ENCODE measurements at places on chromosomes 3 and 15.
A peak's percentile ranks its signal among the peaks of the same experiment; 100 is the strongest.

GRCh38 chr15:96860741-96861140 is 530.2 kb downstream of the NR2F2 start:
- DNase-seq, result no peak

GRCh38 chr3:133799794-133800585 is 5.6 kb upstream of the SRPRB start:
- peak; percentile 40 for DNase-seq

DNA sequence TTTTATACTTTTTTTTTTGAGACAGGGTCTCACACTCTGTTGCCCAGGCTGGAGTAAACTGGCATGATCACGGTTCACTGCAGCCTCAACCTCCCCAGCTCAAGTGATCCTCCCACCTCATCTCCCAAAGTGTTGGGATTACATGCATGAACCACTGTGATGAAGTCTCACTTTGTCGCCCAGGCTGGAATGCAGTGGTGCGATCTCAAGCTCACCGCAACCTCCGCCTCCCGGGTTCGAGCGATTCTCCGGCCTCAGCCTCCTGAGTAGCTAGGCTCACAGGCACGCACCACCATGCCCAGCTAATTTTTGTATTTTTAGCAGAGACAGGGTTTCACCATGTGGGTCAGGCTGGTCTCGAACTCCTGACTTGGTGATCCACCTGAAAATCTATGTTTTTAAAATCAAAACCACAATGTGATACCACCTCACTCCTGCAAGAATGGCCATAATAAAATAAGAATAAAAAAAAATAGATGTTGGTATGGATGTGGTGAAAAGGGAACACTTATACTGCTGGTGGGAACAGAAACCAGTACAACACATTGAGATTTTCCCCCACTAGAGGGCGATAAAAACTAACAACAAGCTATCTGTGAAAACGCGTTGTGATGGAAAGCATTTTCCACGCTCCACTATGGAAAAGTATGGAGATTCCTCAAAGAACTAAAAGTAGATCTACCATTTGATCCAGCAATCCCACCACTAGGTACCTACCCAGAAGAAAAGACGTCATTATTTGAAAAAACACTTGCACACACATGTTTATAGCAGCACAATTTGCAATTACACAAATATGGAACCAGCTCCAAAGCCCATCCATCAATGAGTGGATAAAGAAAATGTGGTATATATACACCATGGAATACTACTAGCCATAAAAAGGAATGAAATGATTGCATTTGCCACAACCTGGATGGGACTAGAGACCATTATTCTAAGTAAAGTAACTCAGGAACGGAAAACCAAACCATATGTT is 26.8 kb upstream of the OCA2 start:
- DNase-seq, result no peak

- no peak for DNase-seq
These were observed 138.9 kb downstream of the TCF12 start for GRCh38 chr15:57057134-57057930.

DNA sequence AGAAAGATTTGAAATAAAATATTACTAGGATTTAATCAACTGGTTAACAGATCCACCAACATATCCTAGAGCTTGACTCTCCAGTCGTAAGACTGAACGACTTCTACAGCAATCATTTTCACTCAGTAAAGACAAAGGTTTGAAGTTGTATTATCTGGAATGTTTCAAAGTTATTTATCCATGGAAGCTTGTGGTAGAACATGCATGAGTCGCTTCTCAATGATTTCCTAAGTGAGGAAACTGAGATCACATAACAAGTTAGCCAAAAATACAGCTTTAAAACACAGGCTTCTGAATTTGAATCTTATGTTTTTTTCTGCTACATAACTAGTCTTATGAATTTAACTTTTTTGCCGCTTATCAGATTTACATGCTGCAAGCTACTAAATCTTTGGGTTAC is 241.8 kb downstream of the FOXP1 start:
- DNase-seq, result no peak

DNA sequence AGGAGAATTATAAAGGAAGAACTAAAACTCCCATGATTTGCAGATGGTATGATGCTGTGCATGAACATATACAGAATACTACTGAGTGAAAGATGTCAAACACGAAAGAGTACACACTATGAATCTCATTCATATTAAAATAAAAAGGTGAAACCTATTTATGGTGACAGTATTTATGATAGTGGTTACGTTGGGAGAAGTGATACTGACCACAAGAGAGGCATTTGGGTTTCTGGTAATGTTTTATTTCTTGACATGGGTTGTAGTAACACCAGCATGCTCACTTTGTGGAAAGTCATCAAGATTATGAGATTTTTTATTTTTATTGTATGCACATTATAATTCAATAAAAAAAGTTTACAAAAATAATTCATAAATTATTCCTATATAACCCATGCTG is 324.0 kb downstream of the GAP43 start:
- no peak for DNase-seq

GRCh38 chr3:128235207-128235926 is 82.1 kb downstream of the EEFSEC start:
- DNase-seq, result no peak

GRCh38 chr3:117665296-117665695 is 955.7 kb downstream of the TUSC7 start:
- no peak for DNase-seq

- no peak for DNase-seq
These were observed 111.9 kb downstream of the SAMMSON start for GRCh38 chr3:70111411-70111810.

DNA sequence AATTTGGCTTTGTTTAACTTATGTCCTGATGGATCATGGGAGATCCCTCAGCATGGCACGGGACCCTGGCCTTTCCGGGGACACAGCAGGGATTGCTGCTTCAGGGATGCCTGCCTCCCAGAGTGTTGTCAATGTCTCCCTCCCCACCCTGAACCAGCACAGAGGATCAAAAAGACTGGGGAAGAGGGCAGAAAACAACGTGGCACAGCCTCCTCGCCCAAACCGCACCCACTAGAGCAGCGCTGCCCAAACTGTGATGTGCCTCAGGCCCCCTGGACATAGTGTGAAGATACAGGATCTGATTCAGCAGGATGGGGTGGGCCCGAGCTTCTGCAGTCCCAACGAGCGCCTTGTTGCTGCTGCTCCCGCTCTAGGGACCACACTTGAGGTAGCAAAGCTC is 34.5 kb downstream of the SLC6A20 start:
- no peak for DNase-seq

DNA sequence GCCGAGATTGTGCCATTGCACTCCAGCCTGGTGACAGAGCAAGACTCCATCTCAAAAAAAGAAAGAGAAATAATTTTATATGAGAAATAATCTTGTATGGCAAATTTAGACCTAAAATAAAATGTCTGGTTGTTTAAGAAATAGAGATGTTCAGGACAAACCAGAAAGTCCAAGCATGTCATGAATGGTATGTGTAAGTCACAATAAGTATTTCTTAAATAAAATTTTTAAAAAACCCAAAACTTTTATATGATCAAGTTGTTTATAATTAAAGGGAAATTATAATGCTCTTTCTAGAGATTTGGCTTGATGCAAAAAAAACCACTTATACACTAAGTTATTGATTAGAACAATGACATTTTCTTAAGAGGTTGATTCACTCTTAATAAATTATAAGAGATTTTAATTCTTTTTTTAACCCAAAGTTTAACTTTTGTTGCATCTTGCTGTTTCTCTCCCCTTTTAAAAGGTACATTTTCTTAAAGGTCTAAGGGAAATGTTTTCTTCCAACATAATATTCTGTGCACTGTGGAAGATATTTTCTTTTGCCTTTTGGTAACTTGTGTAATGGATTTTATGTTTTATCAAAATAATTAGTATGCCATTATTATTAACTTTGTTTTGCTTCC is 105.7 kb downstream of the RTP4 start:
- no peak for DNase-seq

GRCh38 chr3:54033761-54034160 is 88.6 kb upstream of the CACNA2D3 start:
- no peak for DNase-seq

DNA sequence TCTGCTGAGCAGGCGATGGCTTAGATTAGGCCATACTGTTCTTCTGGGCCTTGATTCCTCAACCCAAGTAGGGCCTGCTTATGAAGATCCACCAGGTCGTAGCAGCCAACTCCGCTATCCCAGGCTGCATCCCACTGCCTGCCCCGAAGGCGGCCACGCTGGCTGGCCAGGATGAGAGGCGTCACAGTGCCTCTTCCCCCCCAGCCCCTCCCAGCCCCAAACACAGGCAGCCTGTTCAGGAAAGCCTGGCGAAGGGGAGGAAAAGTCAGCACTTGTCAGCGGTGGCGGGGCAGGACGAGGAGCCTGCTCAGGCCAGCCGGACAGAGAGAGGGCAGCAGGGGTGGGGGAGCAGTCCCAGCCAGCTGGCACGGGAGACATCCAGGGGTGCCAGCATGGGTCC is 11.2 kb downstream of the PTH1R start:
- no peak for DNase-seq

- no peak for DNase-seq
These were observed 299.8 kb upstream of the CCDC54 start for GRCh38 chr3:107077391-107077790.

DNA sequence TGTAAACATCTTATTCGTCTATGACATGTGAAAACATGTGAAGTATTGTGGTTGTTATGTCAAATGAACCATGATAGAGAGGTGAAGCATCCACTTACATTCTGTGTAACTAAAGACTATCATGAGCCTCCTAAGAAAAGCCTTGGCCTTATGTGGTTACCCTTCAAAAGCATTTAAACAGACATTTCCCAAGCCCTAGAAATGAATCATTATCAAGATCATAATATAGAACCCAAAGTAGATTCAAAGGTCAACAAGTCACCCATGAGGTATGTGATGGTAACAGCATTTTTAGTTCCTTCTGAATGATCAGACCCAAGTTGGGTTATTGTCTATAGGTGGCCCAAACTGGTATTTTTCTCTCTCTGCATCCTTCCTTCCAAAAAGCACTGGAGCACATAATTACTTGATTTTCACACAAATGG is 408.0 kb downstream of the TBL1XR1 start:
- no peak for DNase-seq

DNA sequence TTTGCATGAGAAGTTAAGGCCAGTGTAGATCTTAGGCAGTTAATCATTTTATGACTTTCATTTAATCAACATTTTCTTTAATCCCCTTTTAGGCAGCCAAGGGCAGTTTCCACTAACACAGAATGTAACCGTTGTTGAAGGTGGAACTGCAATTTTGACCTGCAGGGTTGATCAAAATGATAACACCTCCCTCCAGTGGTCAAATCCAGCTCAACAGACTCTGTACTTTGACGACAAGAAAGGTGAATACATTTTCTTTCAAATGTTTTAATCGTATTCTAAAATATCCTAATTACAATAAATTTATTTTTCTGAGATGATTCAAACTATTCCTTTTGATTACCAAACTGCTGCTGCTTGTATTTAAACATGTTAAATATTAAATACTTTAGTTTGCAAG is 843.2 kb downstream of the CADM2 start:
- no peak for DNase-seq

DNA sequence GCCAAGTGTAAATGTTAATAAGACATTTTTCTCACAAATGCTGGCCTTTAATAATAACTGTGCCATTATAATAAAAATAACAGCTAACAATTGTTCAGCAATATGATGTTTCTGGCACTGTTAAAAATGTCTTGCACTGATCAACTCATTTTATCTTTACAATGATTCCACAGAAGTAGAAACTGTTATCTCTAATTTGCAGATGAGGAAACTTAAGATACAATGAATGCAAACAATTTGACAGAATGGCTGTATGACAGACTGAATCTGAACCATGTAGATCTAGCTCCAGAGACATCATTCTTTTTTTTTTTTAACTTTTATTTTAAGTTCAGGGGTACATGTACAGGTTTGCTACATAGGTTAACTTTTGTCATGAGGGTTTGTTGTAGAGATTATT is 755.0 kb downstream of the TBL1XR1 start:
- no peak for DNase-seq

DNA sequence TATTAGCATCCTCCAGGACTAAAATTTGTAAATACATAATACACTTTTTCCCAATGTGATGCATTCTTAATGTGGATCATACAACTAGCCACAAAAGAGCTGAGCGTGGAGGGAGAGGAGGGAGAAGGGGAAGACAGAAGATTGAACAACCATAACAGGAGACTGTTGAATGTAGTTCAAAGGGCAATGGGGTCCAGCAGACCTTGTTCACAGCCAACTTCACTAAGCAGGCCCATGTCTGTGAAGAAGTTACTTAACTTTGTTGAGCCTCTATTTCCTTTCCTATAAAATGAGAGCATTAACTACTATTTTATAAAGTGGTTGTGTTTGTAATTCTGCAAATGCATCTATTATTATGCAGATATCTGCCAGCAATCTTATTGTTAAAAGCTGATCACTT is 13.3 kb downstream of the NCEH1 start:
- no peak for DNase-seq

DNA sequence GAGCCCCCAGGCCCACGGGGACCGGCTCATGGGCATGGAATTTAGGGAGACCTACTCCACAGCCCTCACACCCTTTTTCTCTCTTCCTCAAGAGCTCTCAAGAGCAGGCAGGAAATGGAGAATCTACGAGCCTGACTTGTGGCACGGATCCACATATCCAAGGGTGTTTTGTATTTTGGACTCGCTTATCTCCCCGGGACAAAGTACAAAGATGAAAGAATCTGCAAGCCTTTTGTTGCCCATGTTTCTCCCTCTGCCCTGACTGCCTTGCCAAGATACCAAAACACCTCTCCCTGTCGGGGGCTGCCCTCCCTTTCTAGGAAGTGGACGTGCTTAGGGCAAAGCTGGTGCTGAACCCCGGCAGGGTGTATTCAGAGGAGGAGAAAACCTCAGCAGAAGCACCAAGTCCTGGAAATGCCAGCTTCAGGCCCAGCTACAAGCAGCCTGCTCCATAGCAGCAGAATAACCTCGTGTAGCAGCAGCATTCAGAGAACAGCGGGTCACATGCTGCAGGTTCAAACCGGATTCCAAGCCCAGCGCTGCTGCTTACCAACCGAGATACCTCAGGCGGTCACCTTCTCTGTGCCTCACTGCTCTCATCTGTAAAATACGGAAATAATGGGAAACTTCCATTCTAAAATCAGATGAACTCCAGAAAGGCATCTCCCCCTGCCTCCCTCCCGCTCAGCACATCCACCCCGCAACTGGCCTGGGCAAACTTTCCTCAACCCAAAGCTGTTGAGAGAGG is 35.2 kb downstream of the DNASE1L3 start:
- DNase-seq, result peak; percentile 40

DNA sequence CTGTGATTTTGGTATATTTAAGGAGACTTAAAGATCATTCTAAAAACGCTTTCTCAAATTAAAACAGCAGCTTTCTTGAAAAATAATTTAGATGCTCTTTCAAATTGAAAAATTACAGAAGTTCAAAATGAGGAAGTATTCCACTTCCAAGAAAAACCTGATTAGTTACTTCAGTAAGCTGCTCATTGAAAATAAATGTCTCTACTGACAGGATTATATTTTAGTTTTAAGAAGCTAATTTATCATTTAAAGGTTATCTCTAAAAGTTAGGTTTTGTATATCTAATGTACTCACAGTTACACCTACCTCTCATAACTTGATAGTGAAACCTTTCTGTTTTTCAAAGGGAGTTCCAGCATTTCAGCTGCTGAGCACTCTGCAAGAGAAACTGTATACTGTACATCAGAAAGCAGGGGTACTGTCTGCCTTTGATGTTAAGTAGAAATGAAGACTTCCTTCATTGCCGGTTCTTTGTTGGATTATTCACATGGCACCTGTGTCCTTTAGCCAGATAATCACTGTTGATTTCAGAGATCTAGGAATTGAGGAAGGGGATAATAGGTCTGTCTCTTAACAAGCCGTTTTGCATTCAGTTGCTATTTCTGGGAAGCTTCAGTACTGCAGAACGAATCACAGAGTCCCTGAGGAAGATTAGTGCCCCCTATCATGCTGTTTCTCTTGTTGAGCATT is 161.6 kb downstream of the TCF12 start:
- DNase-seq, result no peak

All from left hindlimb (tissue), 1 donor.